ENCODE measurements at places on chromosomes 5 and 9.
A peak's percentile ranks its signal among the peaks of the same experiment; 100 is the strongest.

- DNase-seq, result no peak
Measured at GRCh38 chr9:84103651-84104377, 123.2 kb downstream of the RMI1 start.

GRCh38 chr9:79616013-79616412, 44.2 kb downstream of the TLE4 start:
- no peak for DNase-seq

DNA sequence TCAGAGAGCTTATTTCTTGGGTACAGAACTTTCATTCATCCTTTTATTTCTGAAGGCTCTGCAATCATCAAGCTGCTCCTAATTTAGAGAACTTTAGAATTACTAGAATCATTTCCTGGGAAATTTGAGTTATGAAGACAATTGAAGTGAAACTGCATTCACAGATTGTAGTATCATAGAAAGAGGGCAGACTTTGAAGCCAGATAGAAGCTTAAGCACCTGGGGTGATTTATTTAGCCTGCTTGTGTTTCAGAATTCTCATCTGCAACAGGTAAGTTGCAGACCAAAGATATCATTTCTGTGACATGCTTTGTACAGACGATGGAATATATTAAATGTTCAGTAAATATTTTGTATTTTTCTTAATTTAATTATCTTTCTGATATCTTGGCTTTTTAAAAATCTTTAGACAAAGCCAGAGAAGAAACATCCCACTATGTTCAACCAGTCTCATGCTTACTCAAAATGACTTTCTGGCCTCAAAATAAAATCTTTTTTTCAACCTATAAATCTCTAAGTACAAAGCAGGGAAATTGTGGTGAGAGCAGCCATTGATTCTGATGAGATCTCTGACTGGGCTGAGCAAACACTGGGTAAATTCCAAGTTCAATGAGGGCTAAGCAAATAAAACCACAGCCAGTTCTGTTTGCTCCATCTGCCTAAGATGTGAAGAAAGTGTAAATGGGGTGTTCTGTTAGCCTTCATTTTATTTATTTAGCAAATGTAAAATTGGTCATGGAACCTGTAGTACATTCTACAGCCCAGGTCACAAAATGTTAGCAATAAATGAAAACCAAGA, 264.7 kb upstream of the CCNG1 start:
- DNase-seq, result no peak

- DNase-seq, result no peak
Measured at GRCh38 chr9:130128251-130128650, 44.0 kb upstream of the NCS1 start.

DNA sequence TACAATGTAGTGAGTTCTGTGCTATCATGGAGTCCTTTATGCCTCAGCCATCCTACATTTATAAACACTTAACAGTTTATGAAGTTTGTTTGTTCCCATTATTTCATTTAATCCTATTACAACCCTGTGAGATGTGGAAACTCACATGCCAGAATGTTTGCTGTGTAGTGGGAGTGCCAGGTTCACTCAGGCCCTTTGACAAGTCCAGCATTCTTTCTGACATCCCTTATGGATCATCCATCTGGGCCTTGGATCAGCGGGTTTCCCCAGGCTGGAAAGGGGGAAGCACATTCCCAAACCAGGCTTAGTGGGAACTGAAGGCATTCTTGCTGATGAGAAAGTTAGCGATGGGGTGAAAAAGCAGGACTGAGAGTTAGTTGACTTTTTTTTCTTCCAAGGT, 128.1 kb upstream of the OTULINL start:
- DNase-seq, result no peak

GRCh38 chr5:160287378-160288051, 24.8 kb downstream of the CCNJL start:
- no peak for DNase-seq

GRCh38 chr5:180324601-180324950, 28.6 kb downstream of the GFPT2 start:
- DNase-seq, result no peak

GRCh38 chr5:74360535-74361210, 279.9 kb downstream of the ENC1 start:
- DNase-seq, result no peak

GRCh38 chr5:142846406-142846805, 76.2 kb downstream of the ARHGAP26 start:
- DNase-seq, result no peak

- no peak for DNase-seq
Measured at GRCh38 chr9:87827341-87827740, 55.3 kb upstream of the SPATA31E1 start.

DNA sequence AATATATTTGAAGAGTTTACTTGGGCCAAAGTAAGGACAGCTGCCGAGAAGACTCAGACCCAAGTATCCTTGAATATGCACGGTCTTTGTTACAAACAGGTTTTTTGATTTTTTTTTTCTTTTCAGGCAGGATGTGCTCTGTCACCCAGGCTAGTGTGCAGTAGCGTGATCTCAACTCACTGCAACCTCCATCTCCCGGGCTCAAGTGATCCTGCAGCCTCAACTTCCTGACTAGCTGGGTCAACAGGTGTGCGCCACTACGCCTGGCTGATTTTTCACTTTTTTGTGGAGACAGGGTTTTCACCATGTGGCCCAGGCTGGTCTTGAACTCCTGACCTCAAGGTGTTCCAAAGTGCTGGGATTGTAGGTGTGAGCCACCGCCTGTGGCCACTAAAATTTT, 27.4 kb downstream of the JMY start:
- no peak for DNase-seq

- no peak for DNase-seq
Measured at GRCh38 chr9:131278702-131279111, 2.4 kb upstream of the FAM78A start.

DNA sequence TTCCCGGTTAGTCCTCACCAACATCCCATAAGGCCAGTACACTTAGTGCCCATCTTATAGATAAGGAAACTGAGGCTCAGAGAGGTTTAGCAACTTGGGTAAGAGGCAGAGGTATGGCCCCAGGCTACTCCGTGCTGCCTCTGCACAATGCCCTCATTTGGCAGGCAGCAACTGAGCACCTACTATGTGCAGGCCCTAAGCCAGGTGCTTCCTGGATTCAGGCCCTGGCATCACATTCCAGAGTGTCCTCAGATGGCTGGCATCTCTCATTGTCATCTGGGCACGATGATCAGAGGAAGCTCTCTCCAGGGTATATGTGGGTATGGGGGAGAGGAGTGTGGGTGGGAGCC, 53.8 kb upstream of the PSD2 start:
- no peak for DNase-seq

- DNase-seq, result peak; percentile 12
Measured at GRCh38 chr9:108207561-108208165, 648.1 kb downstream of the ACTL7B start.

DNA sequence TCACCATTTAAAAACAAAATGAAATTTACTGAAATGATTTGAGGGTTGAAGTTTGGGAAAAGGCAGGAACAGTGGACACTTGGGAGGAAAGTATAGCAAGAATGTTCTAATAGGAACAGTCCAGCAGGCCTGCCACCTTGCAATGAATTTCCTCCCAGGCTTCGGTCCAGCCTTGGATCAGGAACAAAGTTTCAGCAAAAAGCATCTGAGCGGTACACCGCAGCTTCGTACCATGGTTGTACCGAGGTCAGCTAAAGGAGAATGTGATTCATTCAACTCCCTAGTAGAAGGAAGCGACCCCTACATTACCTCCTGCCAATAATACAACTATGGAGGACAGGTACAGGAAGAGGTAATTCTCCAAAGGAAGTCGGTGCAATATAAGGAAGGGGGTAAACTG, 111.4 kb downstream of the ENC1 start:
- no peak for DNase-seq

DNA sequence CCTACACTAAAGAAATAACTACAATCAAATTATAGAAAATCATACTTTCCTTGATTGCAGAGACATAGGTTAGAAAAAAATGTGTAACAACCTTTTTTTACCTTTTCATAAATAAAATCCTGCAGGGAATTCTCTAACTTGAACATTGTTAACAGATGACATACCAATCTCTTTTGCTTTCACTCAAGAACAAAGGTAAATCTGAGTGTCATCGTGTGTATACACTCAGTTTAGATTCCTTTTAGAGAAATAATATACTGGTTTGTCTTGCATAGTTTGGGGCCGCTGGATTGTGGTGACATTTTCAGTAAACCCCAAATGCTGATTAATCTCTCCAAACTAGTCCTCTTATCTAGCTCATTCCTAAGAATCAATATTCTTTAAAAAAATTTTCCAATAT, 20.8 kb upstream of the MTAP start:
- DNase-seq, result peak; percentile 87

GRCh38 chr5:60517850-60518249, 182.1 kb downstream of the DEPDC1B start:
- no peak for DNase-seq

DNA sequence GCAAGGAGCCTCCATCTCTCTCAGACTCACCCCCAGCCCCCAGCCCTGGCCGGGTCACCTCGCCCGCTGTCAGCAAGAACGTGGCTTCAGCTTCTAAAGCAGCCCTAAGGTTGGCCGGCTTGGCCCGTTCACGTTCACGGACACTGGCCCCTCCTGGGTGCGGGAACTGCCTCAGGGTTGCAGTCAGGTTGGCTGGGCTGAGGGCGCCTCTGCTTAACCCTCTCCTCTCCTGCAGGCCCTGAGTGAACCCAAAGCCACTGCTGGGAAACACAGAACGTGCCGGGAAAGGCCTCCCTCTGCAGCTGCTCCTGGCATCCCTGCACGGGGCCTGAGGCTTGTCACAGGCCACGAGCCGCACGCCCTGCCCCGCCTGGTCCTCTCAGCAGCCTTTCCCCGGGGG, 40.1 kb upstream of the UBAC1 start:
- no peak for DNase-seq

DNA sequence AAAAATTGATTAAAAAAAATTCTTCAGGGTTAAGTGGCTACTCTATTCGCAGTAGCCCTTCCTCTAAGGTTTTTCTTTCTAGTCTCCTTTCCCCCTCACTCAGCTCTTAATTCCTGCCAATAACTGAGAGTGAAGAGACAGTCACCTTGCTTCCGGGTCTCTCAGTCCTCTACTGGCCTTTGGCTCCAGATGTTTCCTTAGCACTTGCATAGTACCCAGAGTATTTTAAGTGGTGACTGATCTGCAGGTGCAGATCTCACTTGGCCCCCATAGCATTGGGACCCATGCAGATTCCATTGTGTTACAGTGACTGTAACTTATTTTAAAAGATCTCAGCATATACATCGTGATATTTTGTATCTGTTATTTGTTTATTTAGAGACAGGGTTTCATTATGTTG, 66.2 kb downstream of the GCNT1 start:
- DNase-seq, result no peak

GRCh38 chr9:97889941-97890887, 32.1 kb downstream of the TRMO start:
- DNase-seq, result peak; percentile 44

DNA sequence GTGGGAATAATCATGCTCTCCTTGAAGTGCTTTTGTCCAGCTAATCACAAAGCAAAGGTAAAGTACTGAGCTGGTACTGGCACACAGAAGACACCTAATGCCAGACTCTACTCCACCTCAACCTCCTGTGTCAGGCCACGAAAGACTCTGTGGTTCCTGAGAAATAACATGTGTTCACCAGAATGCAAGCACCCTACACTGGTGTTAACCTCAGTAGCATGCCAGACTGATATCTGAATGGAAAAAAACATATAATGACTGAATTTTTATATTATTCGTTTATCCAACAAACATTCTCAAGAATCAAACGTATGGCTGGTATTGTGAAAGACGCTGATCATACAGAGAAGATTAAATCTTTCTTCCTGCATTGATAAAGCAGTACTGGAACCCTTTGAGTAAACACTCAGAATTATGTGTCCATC, 97.1 kb upstream of the IFNE start:
- peak; percentile 78 for DNase-seq

GRCh38 chr9:138049085-138049778, 171.7 kb downstream of the CACNA1B start:
- no peak for DNase-seq

- DNase-seq, result no peak
Measured at GRCh38 chr9:84823421-84824271, 154.1 kb downstream of the NTRK2 start.

- DNase-seq, result peak; percentile 13
Measured at GRCh38 chr9:78783743-78784142, 486.8 kb downstream of the PSAT1 start.

DNA sequence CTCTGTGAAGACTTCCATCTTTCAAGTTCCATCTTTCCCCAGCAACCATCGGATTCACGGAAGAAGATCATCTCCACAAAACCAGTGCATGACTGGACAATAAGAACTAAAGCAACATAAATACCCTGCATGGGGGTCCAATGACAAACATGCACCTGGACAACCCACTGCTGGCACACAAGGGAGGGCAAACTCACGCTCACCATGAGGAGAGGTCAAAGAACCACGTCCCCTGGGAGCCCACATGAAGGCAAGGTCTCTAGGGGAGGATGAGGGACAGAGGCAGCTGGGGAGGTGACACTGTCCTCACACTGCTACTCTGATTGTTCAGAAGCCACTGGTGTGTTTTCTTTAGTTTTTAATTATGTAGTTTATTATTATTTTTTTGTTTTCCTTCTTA, 190.8 kb downstream of the MED10 start:
- DNase-seq, result no peak

- peak; percentile 88 for DNase-seq
Measured at GRCh38 chr5:126354012-126354857, 69.0 kb upstream of the GRAMD2B start.

DNA sequence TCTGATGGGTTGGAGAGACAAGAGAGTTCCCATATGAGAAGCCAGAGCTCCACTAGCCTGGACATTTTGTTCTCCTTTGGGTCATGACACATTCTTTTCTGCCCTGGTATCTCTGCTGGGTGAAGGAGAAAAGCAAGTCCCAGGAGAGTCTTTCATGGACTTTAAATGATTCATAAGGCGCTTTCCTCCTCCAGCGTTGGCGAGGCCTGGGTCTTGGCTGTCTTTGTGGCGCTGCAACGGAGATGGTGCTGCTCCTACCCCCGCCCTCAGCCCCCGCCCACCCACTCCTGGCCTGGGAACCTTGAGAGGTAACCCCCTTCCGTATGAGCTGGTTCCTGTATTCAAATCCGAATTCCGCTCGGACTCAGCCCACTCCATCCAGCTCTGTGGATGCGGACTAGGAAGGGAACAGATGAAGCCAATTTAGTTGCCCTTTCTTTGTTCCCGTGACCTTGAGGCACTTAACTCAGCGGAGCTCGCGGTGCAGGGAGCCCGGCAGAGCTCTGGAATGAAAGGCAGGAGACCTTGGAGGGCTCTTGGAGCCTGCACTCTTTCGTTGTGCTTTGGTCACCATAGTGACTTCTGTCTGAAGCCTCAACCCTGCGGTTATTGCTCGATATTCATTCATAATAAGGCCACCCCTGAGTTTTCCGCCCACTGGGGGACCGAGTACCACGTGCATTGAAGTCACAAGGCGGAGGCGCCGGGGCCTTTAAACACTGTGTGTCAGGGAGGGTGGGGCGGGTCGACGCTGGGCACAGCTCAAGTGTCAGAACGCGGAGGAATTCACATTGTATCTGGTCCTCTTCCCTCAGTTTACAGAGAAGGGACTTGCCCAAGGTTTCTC, 14.0 kb upstream of the PWWP2A start:
- peak; percentile 20 for DNase-seq

- DNase-seq, result peak; percentile 12
Measured at GRCh38 chr9:30744871-30745270, 1639.6 kb upstream of the ACO1 start.

- no peak for DNase-seq
Measured at GRCh38 chr5:128714551-128714950, 176.5 kb upstream of the FBN2 start.
